ENCODE measurements at places on chromosomes 5 and 9. TPM values are rescaled to one million over a fixed set of nuclear protein-coding genes. Genes with fewer than 3 reads are reported as not detected.

GRCh38 chr9:94153905-94154304 is 69.6 kb downstream of the PTPDC1 start:
- no peak for DNase-seq
- H3K36me3 ChIP-seq = no peaks in the 10 kb centered on the region
- H3K27ac ChIP-seq = no peak overlapping the region
- H3K27me3 ChIP-seq = no peaks in the 10 kb centered on the region
- peaks cover 13% of the 10 kb centered on the region for H3K4me1 ChIP-seq

DNA sequence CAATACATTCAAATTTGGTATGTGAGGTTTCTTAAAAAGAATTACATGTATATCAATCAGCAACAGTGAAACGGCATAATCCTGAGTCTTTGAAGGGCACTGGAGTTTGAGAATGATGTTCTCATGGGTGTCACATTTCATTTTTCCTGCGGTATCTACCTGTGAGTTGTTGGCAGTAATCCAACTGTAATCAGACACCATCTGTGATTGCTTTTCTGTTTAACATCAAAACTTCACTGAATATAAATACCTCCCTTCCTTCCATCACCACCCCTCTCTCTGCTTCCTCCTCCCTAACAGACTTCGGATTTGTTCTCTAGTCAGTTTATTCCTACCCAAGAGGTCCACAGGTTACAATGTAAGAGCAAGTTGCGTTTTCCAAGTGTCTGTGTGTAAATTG is 275.2 kb upstream of the PCSK5 start:
- no peak overlapping the region for H3K4me3 ChIP-seq
- H3K27me3 ChIP-seq = no peaks in the 10 kb centered on the region
- no peaks in the 10 kb centered on the region for H3K36me3 ChIP-seq
- no peak overlapping the region for H3K27ac ChIP-seq

DNA sequence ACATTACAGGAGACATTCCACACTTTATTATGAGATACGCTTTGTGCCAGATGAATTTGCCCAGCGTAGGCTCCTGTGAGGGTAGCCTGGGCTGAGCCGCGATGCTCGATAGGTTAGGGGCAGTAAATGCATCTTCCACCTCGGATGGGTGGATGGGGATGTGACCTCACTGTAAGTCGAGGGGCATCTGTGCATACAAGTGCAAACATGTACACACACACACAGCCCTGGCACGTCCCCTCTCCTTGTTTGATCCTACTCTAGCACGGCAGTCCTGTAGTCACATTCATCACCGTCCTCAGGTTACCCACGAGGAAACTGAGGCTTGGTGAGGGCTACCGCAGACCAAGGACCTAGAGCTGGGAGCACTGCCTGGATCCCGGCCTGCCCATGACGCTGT is 166.8 kb downstream of the COL23A1 start:
- no peak for DNase-seq
- H3K36me3 ChIP-seq = no peaks in the 10 kb centered on the region
- H3K27ac ChIP-seq = no peak overlapping the region
- no peak overlapping the region for H3K4me3 ChIP-seq
- no peaks in the 10 kb centered on the region for H3K27me3 ChIP-seq
- no peaks in the 10 kb centered on the region for H3K4me1 ChIP-seq

Gene NDUFA8
- 17.0 TPM for total RNA-seq

DNA sequence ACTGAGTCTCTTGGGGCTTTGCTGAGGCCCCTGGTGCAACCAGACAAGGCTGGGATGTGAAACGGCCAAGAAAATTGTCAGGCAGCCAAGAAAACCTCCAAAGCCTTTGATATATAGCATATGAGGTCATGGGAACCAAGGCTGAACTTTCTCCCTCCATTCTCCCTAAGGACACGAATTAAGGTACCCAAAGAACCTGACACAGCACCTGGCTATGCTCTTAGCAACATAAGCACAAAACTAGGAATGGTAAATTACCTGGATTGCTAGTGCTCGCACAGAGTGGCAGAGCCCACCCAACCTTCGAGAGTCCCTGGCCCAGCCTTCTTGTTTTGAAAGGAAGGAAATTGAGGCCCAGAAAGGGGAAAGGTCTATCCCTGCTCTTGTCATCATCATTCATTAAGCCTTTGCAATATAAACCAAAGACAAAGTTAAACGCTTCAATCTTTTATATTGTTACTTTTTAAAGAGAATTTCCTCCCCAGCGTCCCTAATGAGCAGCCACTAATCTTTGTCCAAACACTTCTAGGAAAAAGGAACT is 220.0 kb upstream of the NR4A3 start:
- H3K36me3 ChIP-seq = no peaks in the 10 kb centered on the region
- H3K4me1 ChIP-seq = no peaks in the 10 kb centered on the region
- H3K27me3 ChIP-seq = no peaks in the 10 kb centered on the region
- H3K27ac ChIP-seq = no peak overlapping the region
- no peak for DNase-seq
- no peak overlapping the region for H3K4me3 ChIP-seq

Gene ASTN2
- total RNA-seq = 4.7 TPM

Gene FOXD4L6
- total RNA-seq = under 0.01 TPM

DNA sequence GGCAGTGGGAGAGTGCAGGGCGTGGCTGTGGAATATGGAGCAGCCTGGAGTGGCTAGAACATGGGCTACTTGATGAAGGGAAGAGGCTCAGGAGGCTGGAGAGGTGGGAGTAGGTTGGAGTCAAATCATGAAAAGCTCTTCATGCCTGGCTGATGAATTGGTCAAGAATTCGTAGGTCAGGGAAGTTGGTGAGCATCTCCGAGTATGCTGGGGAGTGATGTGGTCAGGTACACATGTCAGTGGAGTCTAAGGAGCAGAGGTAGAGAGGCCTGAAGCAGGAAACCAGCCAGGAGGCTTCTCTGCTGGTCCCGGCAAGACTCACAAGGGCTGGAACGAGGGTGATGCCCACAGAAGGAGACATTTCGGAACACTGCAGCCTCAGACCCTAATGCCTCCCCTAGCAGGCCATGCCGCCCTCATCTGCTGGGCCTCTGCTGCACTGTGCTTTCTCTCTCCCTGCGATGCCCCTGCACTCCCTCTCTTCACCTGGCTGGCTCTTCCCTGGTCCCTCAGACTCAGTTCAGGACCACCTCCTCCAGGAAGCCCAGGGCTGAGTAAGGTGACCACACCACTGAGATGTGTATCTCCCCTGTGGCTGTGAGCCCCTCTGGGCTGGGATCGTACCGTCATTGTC is 33.6 kb downstream of the TMOD1 start:
- no peaks in the 10 kb centered on the region for H3K36me3 ChIP-seq
- no peak overlapping the region for H3K27ac ChIP-seq
- no peak overlapping the region for H3K4me3 ChIP-seq
